HCT116 (cell line): ENCODE measurements at places on chromosomes 13 and 19. TPM values are rescaled to one million over a fixed set of nuclear protein-coding genes. Genes with fewer than 3 reads are reported as not detected.

OR7D2 gene
- 0.07 TPM for total RNA-seq

LATS2 gene
- total RNA-seq, result 18.8 TPM

GRCh38 chr13:31890946-31891345 is 140.6 kb upstream of the FRY start:
- no peak for DNase-seq

DNA sequence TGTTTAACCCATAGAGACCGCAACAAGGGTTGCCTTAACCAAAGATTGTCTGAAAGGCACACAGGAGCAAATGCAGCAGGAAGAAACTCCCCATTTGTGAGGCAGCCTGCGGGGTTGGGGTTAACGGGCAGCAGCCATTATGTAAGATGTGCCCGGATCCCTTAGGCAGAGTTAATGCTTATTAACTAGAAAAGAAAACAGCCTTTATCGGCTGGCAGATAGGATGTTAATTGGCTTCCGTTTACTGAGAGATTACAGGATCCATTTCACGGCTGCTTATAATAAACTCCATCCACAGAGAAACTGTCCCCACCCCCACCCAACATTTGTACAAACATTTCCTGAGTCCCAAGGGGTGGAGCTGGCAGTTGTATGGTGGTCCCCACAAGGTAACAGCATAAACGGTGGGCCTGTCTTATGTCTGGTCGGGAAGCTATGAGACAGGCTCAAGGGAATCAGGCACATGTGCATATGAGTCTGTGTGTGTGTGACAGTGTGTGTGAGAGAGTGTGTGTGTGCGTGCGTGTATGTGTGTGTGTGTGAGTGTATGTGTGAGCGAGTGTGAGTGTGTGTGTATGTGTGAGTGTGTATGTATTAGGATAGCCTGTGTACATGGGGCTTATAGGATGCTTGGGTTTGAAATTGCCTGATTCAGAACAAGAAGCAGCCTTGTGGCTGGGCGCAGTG is 10.5 kb downstream of the SLC25A42 start:
- DNase-seq, result no peak

GRCh38 chr19:15902254-15902653 is 4.4 kb upstream of the CYP4F2 start:
- no peak for DNase-seq
